Endothelial cell of umbilical vein (primary cell): ENCODE measurements at places on chromosomes 3 and 15. TPM values are rescaled to one million over a fixed set of nuclear protein-coding genes. Genes with fewer than 3 reads are reported as not detected.

DNA sequence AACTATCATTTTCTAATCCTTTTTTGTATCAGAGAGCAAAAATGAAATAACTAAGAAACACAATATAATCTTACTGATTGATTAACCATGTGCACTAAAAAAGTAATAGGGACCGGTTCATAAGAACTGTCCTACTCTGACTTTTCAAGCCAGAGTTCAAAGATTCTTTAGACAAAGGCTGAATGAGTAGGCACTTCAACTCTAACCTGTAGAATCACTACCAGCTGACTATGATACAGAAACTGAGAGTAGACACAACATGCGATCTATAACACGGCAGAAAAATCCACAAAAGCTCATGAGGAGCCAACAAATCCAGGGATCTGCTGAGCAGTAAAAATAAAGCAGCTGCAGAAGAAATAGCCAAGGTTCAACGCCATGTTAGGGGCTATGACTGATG lies 8.9 kb downstream of the COPB2 start:
- H3K36me3 ChIP-seq: peaks cover 3% of the 10 kb centered on the region
- no peaks in the 10 kb centered on the region for H3K27me3 ChIP-seq
- DNase-seq: no peak
- H3K27ac ChIP-seq: no peak overlapping the region

GRCh38 chr3:54577313-54577712 lies 350.5 kb downstream of the LRTM1 start:
- no peaks in the 10 kb centered on the region for H3K27me3 ChIP-seq
- no peak overlapping the region for H3K4me3 ChIP-seq
- DNase-seq: no peak
- H3K36me3 ChIP-seq: no peaks in the 10 kb centered on the region
- no peaks in the 10 kb centered on the region for H3K4me1 ChIP-seq

GRCh38 chr15:81111510-81112470 lies 22.3 kb upstream of the CFAP161 start:
- no peak overlapping the region for H3K27ac ChIP-seq
- peaks cover 16% of the 10 kb centered on the region for H3K4me1 ChIP-seq
- DNase-seq: no peak
- H3K4me3 ChIP-seq: no peak overlapping the region
- peaks cover 2% of the 10 kb centered on the region for H3K27me3 ChIP-seq

DNA sequence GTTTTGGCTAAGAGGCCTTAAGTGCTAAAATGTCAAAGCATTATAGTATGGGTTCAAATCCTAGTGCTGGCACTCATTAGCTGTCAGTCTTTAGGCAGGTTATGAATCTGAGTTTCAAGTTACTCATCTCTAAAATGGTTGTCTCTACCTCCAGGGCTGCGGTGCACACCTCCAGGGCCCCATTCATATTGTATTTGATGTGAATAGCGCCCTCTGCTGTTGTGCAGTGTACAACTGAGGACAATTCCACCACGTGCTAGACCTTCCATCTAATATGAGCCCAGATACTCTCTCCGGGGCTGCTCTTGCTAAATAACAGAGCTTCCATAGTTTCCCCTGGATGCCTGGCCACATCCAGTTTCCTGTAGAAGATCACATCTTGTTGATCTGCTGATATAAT lies 54.3 kb downstream of the OXNAD1 start:
- H3K4me3 ChIP-seq: no peak overlapping the region
- H3K4me1 ChIP-seq: no peaks in the 10 kb centered on the region
- H3K36me3 ChIP-seq: peaks cover 27% of the 10 kb centered on the region
- no peak for DNase-seq
- no peak overlapping the region for H3K27ac ChIP-seq
- H3K27me3 ChIP-seq: no peaks in the 10 kb centered on the region

DNA sequence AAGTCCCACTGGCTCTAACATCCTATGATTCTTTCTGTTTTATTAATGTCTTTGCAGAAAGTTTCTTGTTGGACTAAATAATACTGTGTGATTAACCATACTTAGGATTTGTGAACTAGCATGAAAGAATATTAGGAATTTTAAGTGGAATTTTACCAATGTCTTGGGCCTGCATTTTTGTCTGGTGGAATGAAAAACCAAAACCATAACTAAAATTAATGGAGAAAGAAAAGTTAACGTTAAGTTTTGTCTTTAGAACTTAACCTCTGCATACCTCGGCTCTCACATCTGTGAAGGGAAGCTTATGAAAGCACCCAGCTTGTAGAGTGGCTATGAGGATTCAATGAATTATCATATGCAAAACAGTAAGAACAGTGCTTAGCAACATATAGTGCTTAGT lies 6.5 kb downstream of the FBN1 start:
- no peak for DNase-seq
- H3K4me1 ChIP-seq: peaks cover 23% of the 10 kb centered on the region
- H3K4me3 ChIP-seq: no peak overlapping the region
- H3K36me3 ChIP-seq: peaks cover 3% of the 10 kb centered on the region
- H3K27me3 ChIP-seq: no peaks in the 10 kb centered on the region
- no peak overlapping the region for H3K27ac ChIP-seq

DNA sequence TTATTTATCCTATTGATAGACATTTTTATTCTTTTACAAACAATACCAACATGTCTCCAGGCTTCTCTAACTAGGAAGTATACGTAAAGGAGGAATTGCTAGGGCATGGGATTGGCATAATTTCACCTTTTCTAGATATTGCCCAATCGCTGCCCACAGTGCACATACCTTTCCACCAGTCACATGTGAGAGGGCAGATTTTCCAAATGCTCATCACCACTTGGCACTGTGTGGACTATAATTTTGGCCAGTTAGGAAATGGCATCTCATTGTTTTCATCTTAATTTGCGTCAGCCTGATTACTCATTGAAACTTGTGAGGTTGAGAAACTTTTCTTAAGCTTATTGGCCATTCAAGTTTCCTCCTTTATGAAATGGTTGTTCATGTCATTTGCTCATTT lies 57.4 kb upstream of the POLR2M start:
- peaks cover 11% of the 10 kb centered on the region for H3K4me1 ChIP-seq
- H3K36me3 ChIP-seq: peaks cover 5% of the 10 kb centered on the region
- no peak overlapping the region for H3K4me3 ChIP-seq
- no peak for DNase-seq
- H3K27ac ChIP-seq: no peak overlapping the region
- no peaks in the 10 kb centered on the region for H3K27me3 ChIP-seq

DNA sequence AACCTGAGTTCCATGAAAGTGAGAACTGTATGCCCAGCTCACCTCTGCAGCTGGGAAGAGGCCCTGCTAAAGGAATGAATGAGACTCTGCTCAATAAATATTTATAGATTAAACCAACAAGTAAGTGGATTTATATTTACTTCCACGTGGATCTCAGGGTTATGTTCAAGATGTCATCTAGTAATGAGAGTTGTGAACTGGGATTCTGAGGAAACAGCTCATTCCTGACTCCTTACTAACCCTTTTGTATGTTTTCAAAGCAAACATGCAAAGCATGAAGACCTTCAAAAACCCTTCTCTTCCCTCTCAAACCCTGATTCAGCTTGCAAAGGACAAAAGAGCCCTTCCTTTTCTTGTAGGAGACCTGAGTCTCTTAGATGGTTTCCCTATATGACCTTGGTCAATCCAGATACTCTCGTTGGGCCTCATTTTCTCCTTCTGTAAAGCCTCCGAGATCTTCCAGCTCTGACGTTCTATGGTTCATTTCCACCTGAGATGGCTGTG lies 53.4 kb downstream of the LSM3 start:
- no peaks in the 10 kb centered on the region for H3K36me3 ChIP-seq
- DNase-seq: no peak
- H3K27me3 ChIP-seq: no peaks in the 10 kb centered on the region
- no peak overlapping the region for H3K4me3 ChIP-seq
- peak overlapping the region; percentile 4 for H3K27ac ChIP-seq

DNA sequence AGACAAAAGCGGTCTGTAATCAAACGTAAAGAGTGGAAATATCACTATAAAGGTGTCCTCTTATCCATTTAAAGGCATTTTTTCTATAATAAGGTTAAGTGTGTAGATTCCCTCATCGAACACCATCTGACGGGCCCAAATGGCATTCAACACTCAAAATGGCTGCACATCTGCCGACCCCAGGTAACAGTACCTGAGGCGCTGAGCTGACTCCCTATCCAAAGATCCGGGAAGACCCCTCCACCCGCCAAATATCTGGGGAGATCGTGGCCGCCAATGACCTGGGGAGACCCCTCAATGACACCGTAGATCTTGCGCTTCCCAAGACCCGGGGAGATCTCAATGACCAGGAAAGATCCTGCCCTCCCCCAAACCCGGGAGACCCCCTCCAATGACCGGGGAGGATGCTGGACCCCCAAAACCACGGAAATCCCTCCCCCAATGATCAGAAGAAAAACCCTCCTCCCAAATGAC lies 476 bp downstream of the IP6K2 start:
- H3K4me1 ChIP-seq: peaks cover 8% of the 10 kb centered on the region
- peak overlapping the region; percentile 88 for H3K27ac ChIP-seq
- H3K27me3 ChIP-seq: peaks cover 8% of the 10 kb centered on the region

DNA sequence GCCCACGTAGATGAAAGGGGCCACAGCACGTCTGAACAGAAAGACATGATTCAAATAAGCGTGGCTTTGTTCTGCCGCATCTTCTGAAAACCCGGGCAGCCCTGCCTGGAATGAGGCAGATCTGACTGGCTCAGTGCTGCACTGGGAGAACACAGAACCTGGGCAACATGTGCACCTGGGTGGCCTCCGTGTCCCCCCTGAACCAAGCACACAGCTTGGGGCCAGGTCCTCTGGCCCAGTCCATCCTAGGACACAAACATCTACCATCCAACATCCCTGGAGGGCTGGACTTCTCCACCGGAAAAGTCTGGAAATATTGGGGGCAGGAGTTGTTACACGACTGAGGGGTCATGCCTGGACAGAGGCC lies 119.4 kb downstream of the ADAMTS17 start:
- H3K4me3 ChIP-seq: no peak overlapping the region
- no peaks in the 10 kb centered on the region for H3K4me1 ChIP-seq
- no peaks in the 10 kb centered on the region for H3K27me3 ChIP-seq
- H3K36me3 ChIP-seq: no peaks in the 10 kb centered on the region
- H3K27ac ChIP-seq: no peak overlapping the region

DNA sequence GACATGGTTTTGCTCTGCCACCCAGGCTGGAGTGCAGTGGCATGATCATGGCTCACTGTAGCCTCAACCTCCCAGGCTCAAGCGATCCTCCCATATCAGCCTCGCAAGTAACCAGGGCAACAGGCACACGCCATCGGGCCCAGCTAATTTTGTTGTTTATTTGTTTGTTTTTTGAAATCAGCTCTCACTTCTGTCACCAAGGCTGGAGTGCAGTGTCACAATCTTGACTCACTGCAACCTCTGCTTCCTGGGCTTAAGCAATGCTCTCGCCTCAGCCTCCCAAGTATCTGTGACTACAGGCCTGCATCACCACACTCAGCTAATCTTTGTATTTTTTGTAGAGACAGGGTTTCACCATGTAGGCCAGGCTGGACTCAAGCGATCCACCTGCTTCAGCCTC lies 26.3 kb upstream of the PLCH1 start:
- DNase-seq: no peak
- no peaks in the 10 kb centered on the region for H3K27me3 ChIP-seq
- H3K4me1 ChIP-seq: no peaks in the 10 kb centered on the region

- DNase-seq: no peak
- H3K27ac ChIP-seq: no peak overlapping the region
- H3K4me3 ChIP-seq: no peak overlapping the region
- no peaks in the 10 kb centered on the region for H3K27me3 ChIP-seq
- no peaks in the 10 kb centered on the region for H3K4me1 ChIP-seq
- no peaks in the 10 kb centered on the region for H3K36me3 ChIP-seq
Measured at GRCh38 chr3:30253832-30254231, 352.6 kb upstream of the TGFBR2 start.

- no peaks in the 10 kb centered on the region for H3K4me1 ChIP-seq
- no peak overlapping the region for H3K27ac ChIP-seq
- DNase-seq: no peak
- H3K4me3 ChIP-seq: no peak overlapping the region
- H3K27me3 ChIP-seq: no peaks in the 10 kb centered on the region
- H3K36me3 ChIP-seq: no peaks in the 10 kb centered on the region
Measured at GRCh38 chr15:29857221-29857789, 35.0 kb upstream of the TJP1 start.

DNA sequence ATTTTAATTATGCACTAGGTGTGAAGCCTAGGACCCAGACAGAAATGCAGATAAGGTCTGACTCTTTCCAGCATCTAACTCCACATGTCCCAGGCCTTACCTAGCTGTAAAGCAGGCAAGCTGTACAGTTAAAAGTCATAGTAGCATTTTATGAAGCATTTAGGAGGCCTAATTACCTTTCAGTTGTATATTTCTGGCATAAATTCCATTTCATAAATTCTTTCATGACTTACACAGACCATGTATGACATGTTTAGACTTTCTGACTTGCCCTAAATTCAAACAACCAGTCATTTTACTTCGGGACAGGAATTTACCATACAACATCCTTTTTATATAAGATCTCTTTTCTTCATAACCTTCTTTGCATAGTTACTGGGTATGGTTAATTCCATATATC lies 35.3 kb upstream of the THUMPD3 start:
- H3K4me3 ChIP-seq: no peak overlapping the region
- DNase-seq: no peak
- no peaks in the 10 kb centered on the region for H3K4me1 ChIP-seq
- no peaks in the 10 kb centered on the region for H3K36me3 ChIP-seq
- no peak overlapping the region for H3K27ac ChIP-seq

DNA sequence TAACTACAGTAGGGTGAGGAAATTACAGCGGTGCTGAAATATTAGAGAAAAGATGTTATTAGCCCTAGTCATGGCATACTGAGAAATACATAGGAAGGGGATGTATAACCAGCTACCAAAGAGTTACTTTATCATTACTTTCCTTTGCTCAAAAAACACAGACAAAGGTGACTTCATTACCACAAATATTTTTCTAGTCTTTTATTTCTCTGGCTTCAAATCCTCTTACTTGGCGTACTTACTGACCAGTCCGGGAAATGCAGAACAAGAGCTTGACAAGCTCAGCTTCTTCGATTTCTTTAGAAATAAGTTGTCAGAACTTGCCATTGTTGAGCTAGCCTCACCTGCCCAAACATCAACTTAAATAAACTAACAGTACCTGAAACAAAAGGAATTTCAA lies 142.1 kb upstream of the TMCO5A start:
- peaks cover 4% of the 10 kb centered on the region for H3K4me1 ChIP-seq
- H3K4me3 ChIP-seq: no peak overlapping the region
- H3K27me3 ChIP-seq: no peaks in the 10 kb centered on the region
- H3K27ac ChIP-seq: no peak overlapping the region
- H3K36me3 ChIP-seq: no peaks in the 10 kb centered on the region
- no peak for DNase-seq

- no peaks in the 10 kb centered on the region for H3K4me1 ChIP-seq
- peak; percentile 44 for DNase-seq
- H3K27ac ChIP-seq: no peak overlapping the region
- H3K27me3 ChIP-seq: peaks cover 5% of the 10 kb centered on the region
- no peaks in the 10 kb centered on the region for H3K36me3 ChIP-seq
Measured at GRCh38 chr15:55774113-55774970, 31.4 kb upstream of the PRTG start.

- H3K36me3 ChIP-seq: no peaks in the 10 kb centered on the region
- H3K4me1 ChIP-seq: no peaks in the 10 kb centered on the region
- H3K27ac ChIP-seq: no peak overlapping the region
- peaks cover 2% of the 10 kb centered on the region for H3K27me3 ChIP-seq
- H3K4me3 ChIP-seq: no peak overlapping the region
Measured at GRCh38 chr3:41044523-41044922, 154.8 kb upstream of the CTNNB1 start.

Gene EXD1
- total RNA-seq: not detected in 2 replicates

Gene ZNF80
- not detected in 2 replicates for total RNA-seq

Gene ANKRD28
- 82.2 and 97.3 TPM in 2 replicates for total RNA-seq

Gene C2CD4A
- total RNA-seq: 0.46 and 1.1 TPM in 2 replicates

Gene TF
- total RNA-seq: 0.21 and 0.69 TPM in 2 replicates

Gene GHSR
- not detected in 2 replicates for total RNA-seq

Gene CPEB1
- total RNA-seq: not detected in 2 replicates

Gene FGF12
- 1.1 and 2.5 TPM in 2 replicates for total RNA-seq
